NCI-H526 treated with DMSO at 0.1 percent for 48 hours (cell line): ENCODE measurements at places on chromosomes 1 and 21.

- DNase-seq, result no peak
Observed at GRCh38 chr1:16967095-16967575, 13.3 kb downstream of the MFAP2 start.

DNA sequence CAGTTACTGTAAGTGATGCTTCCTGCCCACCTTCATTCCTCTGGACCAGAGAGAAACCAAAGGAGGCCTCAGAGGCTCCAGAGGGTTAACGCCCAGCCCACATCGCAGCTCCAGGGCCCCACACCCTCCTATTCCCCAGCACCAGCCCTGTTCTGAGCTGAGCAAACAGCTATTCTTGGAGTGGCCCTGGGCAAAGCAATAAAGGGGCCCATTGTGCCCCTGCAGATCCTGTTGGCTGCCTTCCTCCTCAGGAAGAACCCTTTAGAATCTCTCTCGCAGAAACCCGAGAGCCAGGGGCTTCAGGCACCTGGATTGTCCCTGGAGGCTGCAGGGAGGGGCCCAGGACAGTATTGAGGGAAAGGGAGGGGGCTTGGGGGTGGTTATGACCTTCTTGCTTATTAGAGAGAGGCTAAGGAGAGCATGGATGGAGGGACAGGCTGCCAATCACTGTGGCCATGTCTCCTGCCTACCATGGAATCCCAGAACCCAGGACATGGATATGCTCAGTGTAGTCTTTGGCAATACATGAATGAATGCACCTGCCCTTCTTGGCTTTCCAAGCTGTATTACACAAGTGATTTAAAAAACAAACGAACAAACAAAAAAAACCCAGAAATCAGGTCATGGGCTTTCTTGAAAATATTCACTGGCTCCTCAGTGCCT lies 9.2 kb downstream of the PADI2 start:
- peak; percentile 64 for DNase-seq

DNA sequence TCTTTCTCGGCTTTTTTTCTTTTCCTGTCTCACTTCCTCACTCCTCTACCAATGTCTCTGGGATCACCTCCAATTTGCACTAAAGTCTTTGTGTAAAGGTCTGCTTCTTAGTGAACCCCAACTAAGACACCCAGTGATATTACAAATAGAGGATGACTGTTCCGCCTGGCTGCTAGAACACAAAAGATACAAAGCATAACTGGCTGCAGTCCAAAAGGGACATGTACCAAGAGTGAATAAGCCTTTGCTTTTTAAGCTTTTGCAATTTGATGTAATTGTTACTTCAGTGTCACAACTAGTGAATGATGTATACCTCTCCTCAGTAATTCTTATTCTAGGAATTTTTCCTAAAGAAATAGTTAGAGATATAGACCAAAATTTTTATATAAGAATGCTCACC lies 82.8 kb upstream of the BEND5 start:
- no peak for DNase-seq

DNA sequence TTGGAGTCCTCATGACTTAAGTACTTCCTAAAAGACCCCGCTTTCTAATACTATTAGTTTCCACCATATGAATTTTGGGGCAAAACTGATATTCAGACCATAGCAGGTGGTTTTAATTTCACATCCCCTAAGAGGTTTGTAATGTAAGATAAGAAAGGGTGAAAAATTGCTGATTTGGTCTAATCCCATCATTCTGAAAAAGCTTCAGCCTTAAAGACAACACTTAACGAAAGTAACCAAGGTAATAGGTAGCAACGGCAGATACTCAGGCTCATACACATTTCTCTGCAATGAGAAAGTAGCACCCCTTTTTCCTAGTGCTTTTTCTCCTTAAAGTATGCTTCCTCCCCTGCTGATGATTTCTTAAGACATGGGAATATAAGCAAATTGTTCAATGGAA lies 376.9 kb upstream of the LYPLAL1 start:
- no peak for DNase-seq

DNA sequence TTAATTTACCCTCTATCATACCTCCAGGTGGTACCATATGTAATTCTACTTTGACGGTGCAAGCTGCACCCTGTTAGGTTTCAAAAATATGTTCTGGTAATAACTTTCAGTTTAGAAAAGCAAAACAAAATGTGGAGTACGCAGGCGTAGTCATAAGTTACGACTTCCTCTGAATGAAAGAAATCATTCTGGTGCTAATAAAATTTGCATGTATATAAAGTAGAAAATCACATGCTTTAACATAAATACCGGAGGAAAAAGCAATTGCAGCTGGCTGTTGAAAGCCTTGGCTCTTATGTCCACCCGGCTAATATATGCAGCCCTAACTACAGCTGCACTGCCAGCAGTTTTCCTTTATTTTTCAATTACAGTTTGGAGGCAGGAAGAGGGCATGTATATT lies 65.2 kb upstream of the TMPRSS15 start:
- no peak for DNase-seq

GRCh38 chr1:116529199-116529631 lies 41.6 kb downstream of the CD58 start:
- DNase-seq, result no peak

DNA sequence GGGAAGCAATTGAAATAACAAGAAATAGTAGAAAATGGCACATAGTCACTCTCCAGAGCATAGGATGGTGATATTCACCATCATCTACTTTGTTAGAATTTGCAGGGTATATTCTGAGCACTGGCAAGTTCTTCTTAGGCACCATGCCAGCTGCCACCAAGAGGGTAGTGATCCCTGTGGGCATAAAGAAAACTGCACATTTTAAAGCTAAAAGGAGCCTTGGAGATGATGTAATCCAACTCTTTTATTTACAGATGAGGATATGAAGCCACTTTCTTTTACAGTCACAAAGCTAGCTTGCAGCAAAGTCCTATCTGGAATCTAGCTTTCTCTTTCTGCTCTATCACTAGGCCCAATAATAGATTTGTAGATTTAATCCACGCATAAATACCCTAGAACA lies 69.0 kb downstream of the PTGER3 start:
- no peak for DNase-seq

DNA sequence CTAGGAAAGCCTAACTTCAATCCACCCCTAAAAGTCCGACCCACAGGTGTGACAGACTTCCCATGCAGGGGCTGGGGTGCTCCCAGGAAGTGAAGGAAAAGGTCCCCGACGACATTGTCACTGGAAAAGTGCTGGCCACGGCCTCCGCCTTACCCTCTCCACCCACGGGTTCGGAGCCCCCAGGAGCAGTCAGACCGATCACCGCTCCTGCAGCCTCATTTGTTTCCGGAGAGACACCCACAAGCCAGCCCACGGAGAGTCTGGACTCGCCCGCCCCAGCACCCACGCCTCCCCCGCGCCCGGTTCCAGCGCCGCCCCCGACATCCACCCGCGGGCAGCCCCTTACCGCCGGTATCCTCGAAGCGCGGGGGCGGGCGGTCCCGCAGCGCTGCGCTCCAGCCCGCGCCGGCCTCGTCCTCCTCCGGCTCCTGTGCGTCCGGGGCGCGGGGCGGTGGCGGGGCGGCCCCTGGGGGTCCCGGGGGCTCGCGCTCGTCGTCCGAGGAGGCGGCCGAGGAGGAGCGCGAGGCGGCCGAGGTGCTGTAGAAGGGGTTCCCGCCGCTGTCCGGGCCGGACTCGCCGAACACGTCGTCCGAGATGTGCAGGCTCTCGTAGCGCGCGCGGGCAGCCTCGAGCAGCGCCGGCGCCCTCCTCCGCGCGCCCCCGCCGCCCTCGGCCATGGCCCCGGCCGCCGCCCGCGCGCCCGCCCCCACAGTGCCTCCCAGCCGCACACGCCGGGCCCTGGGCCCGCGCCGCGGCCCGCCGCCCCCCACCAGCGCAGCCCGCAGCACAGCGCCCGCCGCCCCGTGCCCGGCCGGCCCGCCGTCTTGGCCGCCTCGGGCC lies 660 bp downstream of the PGBD5 start:
- DNase-seq, result no peak

DNA sequence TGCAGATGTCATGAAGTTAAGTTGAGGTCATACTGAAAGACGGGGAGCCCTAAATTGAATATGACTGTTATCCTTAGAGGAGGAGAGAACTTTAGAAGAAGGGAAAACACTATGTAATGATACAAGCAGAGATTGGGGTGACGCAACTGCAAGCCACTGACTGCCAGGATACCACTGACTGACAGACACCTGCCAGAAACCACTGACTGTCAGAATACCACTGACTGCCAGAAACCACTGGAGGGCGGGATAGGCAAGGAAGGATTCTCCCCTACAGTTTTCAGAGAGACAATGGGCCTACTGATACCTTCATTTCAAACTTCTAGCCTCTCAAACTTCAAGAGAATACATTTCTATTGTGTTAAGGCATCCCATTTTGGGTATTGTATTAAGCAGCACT lies 388.7 kb downstream of the USH2A start:
- peak; percentile 2 for DNase-seq

DNA sequence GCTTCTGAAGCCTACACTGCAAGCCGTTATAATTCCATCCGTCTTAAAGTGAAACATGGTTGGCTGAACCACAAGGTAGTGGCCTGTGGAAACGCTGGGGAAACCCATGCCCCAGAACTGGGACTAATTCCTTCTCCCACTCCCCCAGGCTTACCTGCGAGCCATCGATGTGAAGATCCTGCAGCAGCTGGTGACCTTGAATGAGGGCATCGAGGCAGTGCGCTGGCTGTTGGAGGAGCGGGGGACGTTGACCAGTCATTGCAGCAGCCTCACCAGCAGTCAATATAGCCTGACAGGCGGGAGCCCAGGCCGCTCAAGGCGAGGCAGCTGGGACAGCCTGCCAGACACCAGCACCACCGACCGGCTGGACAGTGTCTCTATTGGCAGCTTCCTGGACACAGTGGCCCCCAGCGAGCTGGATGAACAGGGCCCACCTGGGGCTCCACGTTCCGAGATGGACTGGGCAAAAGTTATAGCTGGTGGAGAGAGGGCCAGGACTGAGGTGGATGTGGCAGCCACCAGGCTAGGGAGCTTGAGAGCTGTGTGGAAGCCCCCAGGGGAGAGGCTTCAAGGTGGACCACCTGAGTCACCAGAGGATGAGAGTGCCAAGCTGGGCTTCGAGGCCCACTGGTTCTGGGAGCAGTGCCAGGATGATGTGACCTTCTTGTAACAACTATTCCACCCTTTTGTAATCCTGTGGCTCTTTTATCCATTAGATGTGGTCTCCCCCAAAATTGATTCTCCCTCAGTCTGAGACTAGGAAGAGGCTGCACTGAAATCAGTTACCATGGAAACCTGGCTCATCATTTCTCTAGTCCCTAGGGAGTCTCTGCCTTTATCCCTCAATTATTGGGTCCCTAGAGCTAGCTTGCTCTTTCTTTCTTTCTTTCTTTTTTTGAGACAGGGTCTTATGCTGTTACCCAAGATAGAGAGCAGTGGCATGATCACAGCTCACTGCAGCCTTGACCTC lies 16.7 kb downstream of the LURAP1 start:
- no peak for DNase-seq

- no peak for DNase-seq
Observed at GRCh38 chr1:156150333-156151011, 2.9 kb upstream of the SEMA4A start.

GRCh38 chr1:43688594-43689000 lies 18.7 kb upstream of the ST3GAL3 start:
- no peak for DNase-seq

GRCh38 chr1:24540906-24541710 lies 14.8 kb upstream of the NCMAP start:
- no peak for DNase-seq

DNA sequence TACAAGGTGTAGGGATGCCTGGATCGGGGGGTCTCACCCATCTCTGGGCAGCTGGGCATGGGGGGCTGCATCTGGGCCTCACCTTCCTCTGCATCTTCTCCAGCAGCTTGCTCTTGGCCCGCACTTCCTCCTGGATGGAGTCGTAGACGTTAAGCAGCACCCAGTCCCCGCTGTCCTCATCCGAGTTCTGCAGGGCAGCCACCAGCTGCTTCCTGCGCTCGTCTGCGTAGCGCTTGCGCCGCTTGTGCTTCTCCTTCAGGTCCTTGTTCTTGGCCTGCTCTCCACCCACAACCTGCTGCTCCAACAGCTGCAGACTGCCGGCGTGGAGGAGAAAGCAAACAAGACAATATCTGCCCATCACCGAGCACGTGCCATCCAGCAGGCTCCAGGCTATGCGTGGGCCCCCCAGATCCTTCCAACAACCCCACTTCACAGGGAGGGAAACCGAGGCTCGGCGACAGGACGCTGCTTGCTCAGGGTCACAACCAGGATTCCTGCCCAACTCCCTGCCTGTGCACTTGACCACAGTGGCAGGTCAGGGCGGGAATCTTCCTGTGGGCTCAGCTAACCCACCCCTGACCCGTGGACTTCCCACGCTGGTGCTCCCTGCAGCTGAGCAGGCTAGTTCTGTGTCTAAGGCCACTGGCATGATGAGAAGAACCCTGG lies 21.5 kb upstream of the DDOST start:
- DNase-seq, result no peak

- no peak for DNase-seq
Observed at GRCh38 chr1:197637406-197637805, 137.9 kb downstream of the DENND1B start.

DNA sequence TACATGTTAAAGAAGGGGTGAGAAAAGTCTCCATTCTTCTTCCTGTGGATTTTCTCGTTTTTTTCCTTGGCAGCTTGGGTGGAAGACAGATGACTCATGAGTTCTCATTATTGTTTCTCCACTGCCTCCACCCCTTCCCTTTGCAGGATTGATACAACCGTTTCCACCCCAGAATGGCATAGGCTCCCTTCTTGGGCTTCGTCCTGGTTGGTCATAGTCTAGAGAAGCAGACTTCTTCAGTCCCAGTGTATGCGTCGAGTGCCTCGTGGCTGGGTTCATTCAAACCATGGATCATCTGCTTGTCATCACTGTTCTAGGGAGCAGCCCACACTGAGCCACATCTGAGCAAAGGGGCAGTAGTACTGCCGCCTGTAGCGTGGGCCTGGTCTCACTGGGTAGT lies 13.7 kb downstream of the PTGFRN start:
- DNase-seq, result no peak

GRCh38 chr1:8902765-8903164 lies 24.3 kb upstream of the ENO1 start:
- DNase-seq, result no peak

DNA sequence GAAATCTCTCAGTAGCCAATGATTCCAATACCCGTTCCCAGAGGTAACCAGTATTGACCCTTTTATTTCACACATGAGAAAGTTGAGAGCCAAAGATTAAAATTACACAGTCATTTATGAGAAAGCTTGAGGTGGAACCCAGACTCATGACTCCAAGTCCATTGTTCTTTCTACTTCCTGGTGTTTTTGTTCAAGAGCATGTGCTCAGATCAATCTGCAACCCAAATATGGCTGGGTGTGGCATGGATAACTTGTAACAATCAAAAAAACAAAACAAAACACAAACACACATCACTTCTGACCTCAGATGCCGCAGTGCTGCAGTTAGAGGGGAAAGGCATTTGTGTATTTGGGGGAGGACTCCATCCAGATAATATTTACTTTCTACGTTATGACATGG lies 18.7 kb upstream of the ABCD3 start:
- no peak for DNase-seq

GRCh38 chr21:36716387-36716786 lies 17.5 kb downstream of the SIM2 start:
- no peak for DNase-seq

GRCh38 chr1:231705806-231706760 lies 79.5 kb downstream of the DISC1 start:
- DNase-seq, result no peak

- DNase-seq, result no peak
Observed at GRCh38 chr1:54996869-54997710, 1.6 kb upstream of the BSND start.

GRCh38 chr1:200146100-200146499 lies 118.6 kb downstream of the NR5A2 start:
- DNase-seq, result no peak
